ENCODE measurements at places on chromosomes 1 and 21.

GRCh38 chr1:8004803-8005573 is 21.1 kb downstream of the ERRFI1 start:
- no peak for DNase-seq

DNA sequence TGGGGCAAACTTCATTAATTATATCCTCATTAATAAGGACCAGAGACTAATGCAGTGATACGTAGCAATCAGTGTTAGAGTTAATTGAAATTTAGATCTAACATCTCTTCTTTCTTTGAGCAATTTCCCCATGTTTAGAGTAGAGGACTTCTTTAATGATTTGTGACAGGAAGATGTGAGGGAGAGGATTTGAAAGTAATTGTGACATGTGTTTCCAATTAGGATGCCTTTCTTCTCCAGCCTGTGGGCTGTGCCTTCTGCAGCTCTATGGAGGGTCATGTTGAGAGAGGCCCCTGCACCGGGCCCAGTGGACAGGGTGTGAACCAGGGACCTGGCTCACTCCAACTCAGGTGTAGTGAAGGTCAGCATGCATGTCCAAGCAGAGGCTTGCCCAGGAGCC is 103.0 kb downstream of the GREM2 start:
- DNase-seq = no peak

DNA sequence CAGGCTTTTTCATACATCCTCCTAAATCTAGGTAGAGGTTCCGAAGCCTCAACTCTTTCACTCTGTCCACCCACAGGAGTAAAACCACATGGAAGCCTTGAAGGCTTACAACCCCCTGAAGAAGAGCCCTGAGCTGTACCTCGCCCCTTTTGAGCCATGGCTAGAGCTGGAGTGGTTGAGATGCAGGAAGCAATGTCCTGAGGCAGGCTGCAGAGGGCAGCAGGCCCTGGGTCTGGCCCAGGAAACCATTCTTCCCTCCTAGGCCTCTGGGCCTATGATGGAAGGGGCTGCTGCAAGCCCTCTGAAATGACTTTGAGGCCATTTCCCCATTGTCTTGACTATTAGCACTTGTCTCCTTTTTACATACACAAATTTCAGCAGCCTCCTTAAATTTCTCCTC is 1503.0 kb downstream of the KCNT2 start:
- DNase-seq = no peak

- DNase-seq = no peak
Measured at GRCh38 chr1:71502006-71502405, 421.2 kb upstream of the ZRANB2 start.
